NCI-H2107 (cell line): ENCODE measurements at places on chromosomes 2 and 18.

GRCh38 chr18:73384246-73384645, 516.5 kb upstream of the NETO1 start:
- no peak for DNase-seq

- DNase-seq, result no peak
Observed at GRCh38 chr2:74860521-74860920, 26.6 kb downstream of the HK2 start.

DNA sequence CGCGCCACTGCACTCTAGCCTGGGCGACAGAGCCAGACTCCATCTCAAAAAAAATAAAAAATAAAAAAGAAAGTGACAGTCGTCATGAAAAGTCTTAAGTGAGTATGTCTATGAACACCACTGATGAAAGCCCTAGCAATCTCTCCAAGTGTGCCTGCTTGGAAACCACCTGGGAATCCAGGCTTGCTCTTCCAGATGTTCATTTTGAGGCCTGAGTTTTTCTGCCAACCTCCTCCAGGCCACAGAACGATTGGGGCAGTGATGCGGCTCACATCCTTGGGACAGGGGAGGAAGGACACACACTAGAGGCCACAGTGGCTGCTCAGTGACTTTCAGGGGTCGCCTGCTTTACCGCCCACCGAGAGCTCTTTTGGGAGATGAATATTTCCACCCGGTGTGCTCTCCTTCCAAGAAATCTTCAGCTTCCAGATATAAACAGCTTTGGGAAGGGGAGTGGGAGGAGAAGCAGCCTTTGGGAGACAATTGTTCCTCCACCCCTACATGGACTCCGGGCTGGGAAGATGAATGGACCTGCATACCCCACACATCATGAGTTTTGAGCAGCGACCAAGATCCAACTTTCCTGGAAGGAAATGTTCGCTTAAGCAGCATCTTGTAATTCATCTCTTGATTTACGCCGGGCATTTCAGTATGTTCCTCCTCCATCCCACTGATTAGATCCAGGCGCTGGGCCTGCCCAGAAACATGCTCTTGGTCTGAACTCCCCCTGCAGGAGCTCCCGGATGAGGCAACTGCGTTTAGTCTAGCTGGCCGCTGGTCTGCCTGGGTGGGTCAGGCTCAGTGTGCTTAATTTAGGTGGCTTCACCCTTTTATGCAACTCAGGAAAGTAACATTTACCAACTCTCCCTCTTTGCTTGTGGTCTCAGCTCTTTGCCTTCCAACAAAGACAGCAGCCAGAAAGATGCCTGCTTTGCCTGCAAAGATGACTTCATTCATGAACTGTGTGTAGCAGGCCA, 6.2 kb upstream of the ARMC9 start:
- no peak for DNase-seq

DNA sequence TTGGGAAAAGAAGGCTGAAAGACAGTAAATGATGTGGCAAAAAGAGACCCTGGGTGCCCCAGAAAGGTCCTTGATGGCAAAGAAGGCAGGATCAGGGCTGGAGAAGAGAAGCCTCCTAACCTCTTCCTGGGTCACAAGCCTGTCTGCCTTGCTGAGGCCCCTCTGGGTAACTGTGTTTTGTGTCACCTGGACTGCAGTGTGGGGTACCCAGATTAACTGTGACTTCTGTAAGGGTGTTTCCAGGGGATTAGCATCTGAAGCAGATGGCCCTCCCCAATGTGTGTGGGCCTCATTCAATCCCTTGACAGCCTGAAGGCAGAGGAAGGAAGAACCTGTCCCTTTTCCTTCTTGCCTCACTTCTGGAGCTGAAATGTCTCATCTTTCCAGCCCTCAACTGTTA, 35.6 kb upstream of the APCDD1 start:
- DNase-seq, result no peak
